ENCODE measurements at places on chromosomes 5 and 9.

DNA sequence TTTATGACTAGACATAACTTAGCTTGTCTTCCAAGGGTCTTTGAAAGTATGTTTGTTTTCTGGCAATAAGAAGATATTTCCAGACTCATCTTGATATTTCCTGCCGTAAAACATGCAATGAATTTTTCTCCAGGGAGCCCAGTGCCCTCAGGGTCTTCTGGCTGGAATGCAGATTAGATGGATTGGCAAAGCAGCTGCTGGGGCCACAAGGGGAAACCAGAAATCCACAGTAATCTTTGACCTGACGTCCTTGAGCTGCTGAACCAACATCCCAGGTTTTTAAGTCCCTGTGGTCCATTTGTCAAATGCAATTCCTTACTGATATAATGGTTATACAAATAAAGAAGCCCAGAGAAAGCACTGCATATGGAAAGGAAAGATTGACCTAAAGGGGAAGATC lies 93.0 kb downstream of the THBS4 start:
- no peak for DNase-seq

- DNase-seq, result no peak
Measured at GRCh38 chr5:41812156-41812555, 58.1 kb downstream of the OXCT1 start.

- DNase-seq, result no peak
Measured at GRCh38 chr9:124033967-124034366, 22.4 kb downstream of the LHX2 start.

- no peak for DNase-seq
Measured at GRCh38 chr9:31486630-31487029, 897.8 kb upstream of the ACO1 start.

DNA sequence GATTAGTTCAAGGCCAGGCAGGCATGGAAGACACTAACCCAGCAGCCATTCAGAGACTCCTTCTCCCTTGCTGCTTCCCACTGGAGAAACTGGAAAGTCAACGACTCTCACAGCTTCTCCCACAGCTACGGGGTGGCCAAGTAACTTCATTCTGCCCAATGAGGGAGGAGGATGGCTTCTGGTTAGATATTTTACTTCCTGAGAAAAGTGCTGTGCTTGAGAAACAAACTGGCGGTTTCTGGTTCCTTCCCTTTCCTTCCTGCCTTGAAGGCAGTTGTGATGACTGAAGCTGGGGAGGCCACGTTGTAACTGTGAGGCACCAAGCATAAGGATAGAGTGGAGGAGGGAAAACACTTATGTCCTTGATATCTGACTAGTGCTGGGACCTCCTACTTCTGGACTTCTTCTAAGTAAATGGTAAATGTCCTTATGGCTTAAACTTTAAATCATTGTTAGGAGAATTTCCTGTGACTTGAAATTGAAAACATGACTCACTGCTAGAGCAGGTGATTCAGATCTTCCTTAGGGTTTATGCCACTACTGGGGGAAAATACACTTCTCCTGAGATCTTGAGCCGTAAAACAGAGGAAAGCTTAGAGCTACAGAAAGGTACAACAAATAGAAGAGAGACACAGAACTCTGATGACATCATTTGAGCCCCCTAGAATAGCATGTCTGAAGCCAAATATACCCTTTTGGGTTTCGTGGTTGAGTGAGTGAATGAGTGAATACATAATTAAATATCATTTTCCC lies 3.1 kb upstream of the GNPDA1 start:
- no peak for DNase-seq

DNA sequence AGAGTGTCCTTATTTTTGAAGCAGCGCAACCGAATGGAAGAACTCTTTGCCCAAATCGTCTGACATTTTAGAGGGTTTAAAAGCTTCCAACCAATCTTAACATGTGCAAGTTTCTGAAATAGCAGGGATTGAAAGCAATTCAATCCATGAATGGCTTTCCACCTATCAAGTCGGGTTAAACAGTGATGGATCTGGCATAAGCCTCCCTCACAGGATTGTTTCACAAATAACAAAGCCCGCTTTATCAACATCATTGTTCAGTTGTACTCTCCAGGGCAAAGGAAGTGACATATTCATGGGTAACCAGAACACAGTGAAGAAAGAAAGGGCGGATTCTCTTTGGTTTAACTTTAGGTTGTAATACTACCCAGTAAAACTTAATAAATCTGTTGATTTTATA lies 497.3 kb downstream of the MTRR start:
- no peak for DNase-seq

- DNase-seq, result no peak
Measured at GRCh38 chr9:89178830-89179539, 367 bp upstream of the SHC3 start.

GRCh38 chr9:136840140-136840876 lies 2.0 kb upstream of the AJM1 start:
- DNase-seq, result no peak

- DNase-seq, result no peak
Measured at GRCh38 chr5:91059409-91059808, 323.7 kb downstream of the ARRDC3 start.

DNA sequence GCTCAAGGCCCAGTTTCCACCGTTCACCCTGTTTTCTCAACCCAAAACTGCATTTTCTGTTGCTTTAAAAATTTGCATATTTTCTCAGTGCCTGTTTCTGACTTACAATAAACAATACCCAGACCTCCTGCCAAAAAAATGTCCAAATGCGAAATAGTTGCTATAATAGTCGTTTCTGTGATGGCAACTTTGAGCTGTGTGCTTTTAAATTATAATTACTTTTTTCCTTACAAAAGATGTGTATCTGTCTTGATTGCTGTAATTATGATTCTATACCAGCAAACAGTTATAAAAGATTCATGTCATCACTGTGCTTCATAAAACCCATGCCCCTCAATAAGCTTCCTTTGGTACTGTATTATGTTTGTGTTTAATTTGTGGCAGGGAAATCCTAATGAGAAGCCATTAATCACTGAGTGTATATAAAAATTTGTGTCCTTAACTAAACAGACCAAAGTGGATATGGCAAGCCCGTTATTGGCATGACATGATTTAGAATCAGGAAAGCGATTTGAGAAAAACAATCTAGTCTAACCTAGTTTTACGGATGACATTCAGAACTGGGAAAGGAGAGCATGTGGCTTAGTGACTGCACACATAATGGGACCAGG lies 5.4 kb upstream of the SLC1A3 start:
- DNase-seq, result no peak

GRCh38 chr9:136531904-136532798 lies 13.7 kb downstream of the NOTCH1 start:
- DNase-seq, result no peak

DNA sequence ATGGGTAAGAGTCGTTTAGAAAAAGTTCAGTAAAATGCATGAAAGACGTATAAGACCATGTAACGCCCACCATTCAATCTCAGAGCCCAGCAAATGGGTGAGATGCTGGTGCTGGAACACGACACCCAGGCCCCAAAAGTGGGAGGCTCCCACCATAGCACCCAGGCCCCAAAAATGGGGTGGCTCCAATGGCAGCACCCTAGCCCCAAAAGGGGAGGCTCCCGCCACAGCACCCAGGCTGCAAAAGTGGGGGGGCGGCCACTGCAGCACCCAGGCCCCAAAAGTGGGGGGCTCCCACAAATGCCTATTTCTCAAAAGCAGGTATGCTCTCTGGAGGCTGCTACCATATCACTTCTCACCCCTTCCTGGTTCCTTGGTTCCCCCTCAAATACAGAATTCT lies 12.7 kb downstream of the FSTL4 start:
- no peak for DNase-seq

DNA sequence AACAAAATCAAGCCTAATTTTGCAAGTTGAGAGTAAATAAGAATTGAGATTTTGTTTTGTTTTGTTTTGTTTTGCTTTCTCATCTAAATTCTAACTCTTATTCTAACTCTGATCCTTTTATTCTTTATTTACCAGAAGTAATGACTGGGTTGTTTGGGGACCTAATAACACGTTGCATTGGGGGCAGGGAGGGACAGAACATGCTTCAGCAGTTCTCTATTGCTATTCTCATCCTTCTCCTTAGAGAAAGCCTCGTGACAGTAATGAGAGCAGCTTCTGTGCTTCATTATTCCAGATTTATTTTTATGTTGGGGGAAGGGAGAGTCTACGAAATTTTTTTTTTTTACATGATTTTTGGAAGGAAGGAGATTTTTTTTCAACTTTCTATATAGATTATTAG lies 21.1 kb downstream of the CPEB4 start:
- peak; percentile 87 for DNase-seq

DNA sequence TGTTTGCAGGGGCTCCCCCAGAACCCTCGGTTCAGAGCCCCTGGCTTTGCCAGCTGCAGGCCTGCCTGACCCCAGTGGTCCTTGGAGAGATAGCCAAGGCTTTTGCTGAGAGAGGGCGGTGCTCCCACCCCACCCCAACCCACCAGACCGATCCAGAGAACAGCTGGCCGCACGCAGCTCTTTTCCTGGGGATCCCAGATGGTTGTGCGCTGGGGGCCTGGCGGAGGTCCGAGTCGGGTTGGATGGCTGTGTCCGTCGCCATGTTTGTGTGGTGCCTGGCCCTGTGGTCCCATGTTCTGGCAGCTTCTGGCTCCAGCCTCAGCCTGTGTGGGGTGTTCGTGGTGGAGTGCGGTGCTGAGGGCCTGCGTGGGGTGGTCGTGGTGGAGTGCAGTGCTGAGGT lies 97.5 kb downstream of the RXRA start:
- no peak for DNase-seq

GRCh38 chr9:80881940-80882339 lies 807.4 kb downstream of the TLE1 start:
- DNase-seq, result no peak

- DNase-seq, result no peak
Measured at GRCh38 chr5:145025775-145026174, 809.4 kb downstream of the PRELID2 start.
